ENCODE measurements at places on chromosomes 2 and 18.

- DNase-seq = no peak
These were observed 141.8 kb upstream of the KLHL29 start for GRCh38 chr2:23243073-23243659.

DNA sequence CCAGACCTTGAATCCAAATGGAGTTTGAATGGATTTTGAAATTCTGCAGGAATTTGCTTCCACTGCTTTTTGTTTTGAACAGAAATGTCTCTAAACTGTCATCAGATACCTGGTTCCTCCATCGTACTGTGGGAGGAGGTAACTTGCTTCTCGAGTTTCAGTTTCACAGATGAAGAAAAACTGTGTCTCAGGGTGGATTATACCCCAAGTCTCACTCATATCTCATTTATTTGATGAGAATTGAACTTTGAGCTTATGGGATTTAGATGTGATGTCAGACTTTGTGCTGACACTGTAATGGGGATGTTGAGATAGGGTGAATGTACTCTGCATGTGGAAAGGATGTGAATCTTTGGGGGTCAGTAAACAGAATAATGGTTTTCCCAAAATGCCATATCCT, 107.5 kb downstream of the GORASP2 start:
- no peak for DNase-seq

DNA sequence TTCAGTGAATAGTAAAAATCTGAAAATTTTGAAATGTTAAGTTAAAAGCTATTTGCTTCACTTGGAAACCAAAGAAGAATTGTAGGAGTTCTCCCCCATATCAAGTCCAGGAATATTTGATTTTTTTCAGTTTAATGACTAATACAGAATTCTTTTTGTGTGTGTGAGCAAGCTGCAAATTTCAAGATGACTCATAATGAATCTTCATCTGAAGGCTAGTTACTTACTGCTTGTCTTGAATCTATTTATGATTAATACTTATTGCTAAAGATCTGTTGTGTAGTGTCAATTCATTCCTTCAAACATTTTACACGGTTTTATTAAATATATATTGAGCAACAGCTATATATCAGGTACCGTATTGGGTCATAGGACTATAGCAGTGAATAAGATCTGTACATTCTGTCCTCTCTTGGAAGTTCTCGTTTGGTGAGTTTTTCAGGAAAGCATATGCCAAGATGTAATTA, 47.8 kb upstream of the CAVIN2 start:
- no peak for DNase-seq

GRCh38 chr2:66692521-66693054, 257.7 kb downstream of the MEIS1 start:
- DNase-seq = no peak

- DNase-seq = no peak
These were observed 182.8 kb downstream of the NRP2 start for GRCh38 chr2:205865056-205865455.

GRCh38 chr2:230909841-230910545, 15.0 kb downstream of the GPR55 start:
- DNase-seq = no peak

DNA sequence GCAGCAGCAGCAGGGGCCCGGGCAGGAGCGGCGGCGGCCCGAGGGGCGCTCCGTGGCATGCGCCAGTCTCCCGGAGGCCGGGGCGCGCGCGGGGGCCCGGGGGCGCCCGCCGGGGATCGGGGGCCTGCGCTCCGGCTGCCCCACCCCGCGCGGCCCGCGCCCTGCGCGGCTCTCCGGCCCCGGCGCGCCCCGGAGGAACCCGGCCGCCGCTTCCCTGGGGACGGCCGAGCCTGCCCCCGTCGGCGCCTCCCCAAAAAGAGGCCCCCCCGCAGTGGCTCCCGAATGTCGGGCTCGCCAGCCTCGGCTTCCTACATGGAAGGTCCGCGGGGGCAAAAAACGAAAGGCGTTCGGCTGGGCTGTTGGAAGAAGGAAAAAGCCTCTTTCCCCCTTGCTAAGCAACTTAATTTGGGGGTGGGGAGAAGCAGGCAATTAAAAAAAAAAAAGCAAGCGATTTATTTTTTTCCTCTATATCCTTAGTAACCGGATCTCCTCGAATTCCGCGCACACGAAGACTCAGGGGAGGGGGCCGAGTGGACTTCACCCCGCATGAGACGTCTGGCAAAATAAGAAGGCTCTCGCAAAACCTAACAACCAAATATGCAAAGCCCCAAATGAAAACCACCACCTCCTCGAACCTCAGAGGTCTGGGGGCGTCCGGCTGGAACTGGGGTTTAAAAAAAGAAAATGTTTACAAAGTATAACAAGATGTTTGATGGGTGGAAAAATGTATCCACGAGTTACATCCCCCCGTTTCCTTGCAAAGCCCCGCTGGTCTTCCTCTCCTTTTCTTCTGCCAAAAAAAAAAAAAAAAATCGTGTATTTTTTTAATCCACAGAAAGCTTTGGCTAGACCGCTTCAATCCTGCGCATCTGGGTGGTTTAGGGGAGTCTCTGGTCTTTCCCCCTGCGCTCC, at the start of gene SMAD7:
Gene SMAD7, minus strand, starts transcription at position 430 of the 912 bp plus-strand sequence. CDS start 541 bp downstream, outside the sequence.
- no peak for DNase-seq

GRCh38 chr2:28359222-28360057, 33.2 kb upstream of the FOSL2 start:
- DNase-seq = no peak

DNA sequence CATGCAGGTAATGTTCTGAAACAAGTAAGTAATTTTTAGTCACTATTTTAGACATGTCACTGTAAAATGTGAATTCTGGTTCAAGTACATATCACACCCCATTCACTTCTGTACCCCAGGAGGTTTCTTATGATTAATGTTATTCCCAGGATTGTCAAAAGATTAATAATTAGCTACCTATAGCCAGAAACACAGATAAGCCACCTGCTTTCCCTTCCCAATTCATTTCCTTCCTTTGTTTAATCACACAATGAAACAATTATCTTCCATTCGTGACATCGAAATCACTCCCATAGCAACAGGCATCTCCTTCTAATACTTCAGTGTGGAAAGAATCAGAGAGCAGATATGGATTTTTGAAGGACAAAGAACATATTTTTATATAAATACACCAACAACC, 1650.3 kb upstream of the CELF4 start:
- no peak for DNase-seq

- DNase-seq = no peak
These were observed 742.4 kb downstream of the DCDC2C start for GRCh38 chr2:4445821-4446220.

- no peak for DNase-seq
These were observed 3.2 kb downstream of the SERPINB13 start for GRCh38 chr18:63590373-63590772.

- DNase-seq = no peak
These were observed 44.8 kb downstream of the CAB39 start for GRCh38 chr2:230757476-230757875.

- no peak for DNase-seq
These were observed 476.6 kb downstream of the CNTNAP5 start for GRCh38 chr2:124501575-124502152.
